ENCODE measurements at places on chromosomes 2 and 18.
A peak's percentile ranks its signal among the peaks of the same experiment; 100 is the strongest.

DNA sequence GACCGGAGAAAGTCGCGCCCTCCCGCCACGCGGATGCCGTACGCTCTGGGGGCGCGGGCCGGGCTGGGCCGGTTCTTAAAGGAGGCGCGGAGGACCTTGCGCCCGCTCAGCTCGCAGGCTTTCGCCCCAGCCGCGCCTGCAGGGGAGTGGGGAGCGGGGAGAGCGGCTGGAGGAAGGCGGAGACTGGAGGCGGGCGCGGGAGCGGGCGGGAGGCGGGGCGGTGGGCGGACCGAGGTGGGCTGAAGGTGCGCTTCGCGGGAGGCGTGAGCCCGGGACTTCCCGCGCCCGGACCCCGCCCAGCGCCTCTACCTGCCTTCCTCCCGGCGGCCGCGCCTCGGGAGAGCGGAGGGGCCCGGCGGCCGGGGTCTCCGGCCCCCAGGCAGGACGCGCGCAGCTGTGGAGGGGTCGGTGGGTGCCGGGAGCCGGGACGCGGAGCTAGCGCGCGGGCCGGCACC, at the start of gene ADRA2B:
ADRA2B (minus strand) TSS at position 148 of the 455 bp plus-strand sequence. CDS start 422 bp downstream, outside the sequence.
- peak; percentile 54 for DNase-seq

DNA sequence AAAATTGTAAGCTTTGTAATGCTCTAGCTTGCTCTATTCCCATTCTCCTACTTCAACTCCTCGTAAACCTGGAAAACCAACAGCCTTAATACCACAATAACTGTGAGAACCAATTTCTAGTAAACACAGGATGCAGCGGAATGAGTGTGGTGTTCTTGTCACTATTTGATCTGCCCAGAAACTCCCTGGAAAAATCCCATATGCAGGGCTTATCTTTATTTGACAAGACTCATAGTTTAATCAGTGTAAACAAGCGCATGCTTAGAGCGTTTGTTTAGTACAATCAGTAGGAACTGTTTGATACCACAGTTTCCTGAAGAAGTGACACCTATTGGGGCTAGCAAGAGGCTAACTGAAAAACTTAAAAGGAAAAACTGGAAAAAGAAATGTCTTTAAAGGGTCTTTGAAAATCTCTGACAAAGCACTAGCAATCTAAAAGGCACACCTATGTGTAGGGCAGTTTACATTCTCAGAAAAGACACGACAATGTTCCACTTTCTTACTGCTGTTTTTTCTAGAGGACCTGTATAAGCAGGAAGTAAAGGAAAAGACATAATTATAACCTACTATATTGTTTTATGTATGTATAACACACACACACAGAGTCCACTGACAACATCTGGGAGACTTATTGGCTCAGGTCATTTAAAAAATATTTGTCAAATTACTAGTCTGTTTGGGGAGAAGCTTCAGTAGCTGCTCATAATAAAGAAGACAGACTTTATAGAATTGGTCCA, 241.4 kb upstream of the KLHL14 start:
- DNase-seq: no peak

- no peak for DNase-seq
Measured at GRCh38 chr18:30432349-30432748, 610.2 kb downstream of the DSC3 start.

- DNase-seq: no peak
Measured at GRCh38 chr2:215825707-215826106, 187.6 kb downstream of the MREG start.

- DNase-seq: no peak
Measured at GRCh38 chr2:112003576-112004252, 51.4 kb upstream of the TMEM87B start.

DNA sequence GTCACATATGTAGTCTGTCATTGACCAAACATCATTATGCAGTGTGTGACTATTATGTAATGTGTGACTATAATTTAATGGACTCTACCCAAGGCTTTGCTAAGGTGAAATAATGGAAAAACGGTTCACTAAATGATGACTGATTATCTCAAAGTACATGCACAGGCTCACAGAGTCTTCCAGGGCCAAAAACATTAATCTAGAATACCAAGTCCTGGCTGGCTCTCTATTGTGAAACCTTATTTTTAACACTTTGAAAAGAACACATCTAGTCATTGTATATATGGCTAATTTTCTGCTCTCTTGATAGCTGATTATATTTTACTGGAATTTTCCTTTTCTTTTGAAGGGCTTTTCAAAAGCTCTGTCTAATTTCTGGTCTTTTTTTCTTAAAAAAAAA, 102.9 kb upstream of the THUMPD2 start:
- DNase-seq: no peak

GRCh38 chr2:233565685-233566140, 869 bp downstream of the USP40 start:
- no peak for DNase-seq

DNA sequence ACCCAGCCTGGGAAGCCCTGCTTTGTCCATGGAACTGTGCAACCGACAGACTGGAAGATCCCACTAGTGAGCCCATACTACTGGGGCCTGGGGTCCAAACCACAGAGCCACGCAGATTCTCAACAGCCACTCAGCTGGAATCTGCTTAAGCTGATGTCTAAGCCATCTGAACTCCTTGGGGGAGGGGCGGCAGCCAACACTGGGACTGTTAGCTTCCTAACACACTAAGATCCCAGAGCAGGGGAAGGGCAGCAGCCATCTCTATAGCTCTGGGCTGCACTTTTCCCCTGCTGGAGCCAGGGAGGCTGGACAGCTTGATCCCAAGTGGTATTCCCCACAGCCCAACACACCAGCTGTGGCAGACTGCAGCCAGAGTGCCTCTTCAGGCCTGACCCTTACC, 118.3 kb downstream of the RPRM start:
- DNase-seq: no peak

DNA sequence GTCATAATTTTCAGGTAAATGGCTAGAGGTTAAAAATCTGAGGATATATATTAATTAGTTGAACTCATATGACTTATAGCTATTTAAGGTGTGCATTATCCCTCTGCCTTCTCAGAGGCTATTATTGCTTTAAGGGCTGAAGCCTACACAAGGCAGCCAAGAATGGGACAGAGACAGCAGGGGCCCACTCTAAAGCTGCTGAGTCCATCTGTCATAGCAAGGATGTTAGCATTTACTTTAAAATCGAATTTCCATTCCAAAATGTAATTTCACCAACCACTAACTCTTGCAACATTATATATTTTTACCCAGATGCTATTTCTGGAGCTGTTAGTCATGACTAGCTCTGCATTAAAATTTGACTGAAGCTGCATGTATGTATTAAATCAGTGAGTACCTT, 236.3 kb upstream of the FSIP2 start:
- no peak for DNase-seq

DNA sequence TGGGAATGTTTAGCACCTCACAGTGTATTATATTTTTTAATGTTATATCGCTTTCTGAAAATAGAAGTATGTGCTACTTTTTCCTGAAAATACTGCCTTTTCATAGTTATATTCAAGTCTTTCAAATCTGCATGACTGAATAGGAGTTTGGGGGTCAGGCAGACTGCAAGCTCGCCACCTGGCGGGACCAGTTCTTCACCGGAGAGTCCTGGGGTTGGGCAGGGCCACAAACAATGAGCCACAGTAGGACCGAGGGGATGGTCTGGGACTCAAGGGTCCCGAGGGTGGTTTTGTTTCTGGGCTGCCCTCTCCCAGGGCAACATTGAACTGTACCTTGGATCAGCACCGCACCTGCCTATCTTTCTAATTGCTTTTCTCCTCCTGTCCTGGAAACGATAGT, 70.6 kb downstream of the VWA3B start:
- no peak for DNase-seq

DNA sequence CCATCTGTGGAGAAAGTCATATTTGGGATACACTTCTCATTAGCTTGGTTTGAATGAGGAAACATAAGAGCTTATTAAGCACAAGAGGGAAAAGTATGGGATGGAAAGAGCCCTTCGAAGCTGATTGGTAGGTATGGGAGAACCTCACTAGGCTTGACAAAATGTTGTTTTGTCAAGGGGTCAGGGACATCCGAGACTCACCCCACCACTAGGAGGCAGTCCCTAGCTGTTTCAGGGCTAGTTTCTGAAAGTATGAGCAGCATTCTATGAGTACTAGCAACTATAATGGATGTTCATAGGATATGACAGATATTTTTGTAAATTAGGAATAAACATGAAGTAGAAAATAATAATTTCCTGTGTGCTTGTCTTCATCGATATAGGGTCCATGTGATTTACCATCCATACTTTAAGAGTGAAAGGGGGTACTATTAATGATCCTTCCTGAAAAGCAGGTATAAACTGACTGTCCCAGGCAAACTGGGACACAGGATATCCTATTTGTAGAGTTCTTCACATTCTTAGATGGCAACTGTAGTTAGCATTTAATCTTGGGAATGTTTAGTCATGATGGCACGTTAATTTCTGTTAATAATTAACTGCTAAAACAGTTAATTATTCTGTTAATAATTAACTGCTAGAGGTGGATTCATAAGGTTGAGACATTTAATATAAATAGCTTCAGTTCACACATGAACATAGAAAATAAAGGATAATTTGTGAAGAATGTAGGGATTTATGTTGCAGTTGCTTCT, 28.4 kb downstream of the OTX1 start:
- DNase-seq: no peak

DNA sequence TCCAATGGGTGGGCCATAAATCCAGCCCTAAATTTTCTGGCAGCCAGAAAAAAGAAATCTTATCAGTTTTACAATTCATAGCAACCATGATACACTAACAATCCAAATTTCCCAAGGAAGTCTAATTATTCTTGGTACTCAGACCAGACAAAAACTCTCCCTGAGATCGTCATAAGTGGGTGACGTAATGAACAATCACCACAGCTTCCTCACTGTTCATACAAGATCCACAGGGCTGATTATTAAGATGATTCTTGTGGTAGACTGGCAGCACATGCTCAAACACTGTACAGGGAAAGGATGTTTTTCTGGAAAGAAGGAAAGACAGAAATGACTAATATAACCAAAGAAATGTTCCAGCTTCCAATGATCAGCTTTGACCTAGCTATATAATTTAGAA, 178.3 kb upstream of the CRIM1 start:
- no peak for DNase-seq

DNA sequence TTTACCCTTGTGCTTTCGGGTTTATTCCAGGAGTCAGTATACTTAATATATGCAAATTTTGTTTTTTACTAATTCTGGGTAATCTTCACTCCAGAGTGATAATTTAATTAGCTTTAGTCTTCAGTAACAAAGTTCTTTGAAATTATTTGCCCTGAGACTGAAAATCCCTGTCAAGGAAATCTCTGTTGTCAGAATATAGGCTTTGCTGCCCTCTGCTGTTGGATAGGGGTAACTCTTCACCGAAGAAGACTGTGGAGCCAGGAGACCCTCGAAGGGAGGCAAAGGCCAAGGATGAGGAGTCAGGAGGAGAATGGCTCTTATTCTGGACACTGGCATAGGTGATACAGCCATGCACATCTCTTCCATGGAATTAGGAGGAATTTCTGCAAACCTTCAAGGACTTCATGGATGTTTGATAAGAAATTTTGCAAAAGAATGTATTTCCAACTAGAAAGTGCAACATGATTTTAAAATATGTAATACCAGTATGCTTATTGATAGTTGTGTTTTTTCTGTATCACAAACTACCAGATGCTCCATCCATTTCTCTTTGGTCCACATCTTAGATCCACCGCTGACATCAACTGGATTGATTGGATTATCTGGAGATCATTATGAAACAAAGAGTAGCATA, 182.3 kb downstream of the RDH14 start:
- DNase-seq: no peak

- DNase-seq: no peak
Measured at GRCh38 chr18:77749089-77749488, 499.4 kb downstream of the GALR1 start.

DNA sequence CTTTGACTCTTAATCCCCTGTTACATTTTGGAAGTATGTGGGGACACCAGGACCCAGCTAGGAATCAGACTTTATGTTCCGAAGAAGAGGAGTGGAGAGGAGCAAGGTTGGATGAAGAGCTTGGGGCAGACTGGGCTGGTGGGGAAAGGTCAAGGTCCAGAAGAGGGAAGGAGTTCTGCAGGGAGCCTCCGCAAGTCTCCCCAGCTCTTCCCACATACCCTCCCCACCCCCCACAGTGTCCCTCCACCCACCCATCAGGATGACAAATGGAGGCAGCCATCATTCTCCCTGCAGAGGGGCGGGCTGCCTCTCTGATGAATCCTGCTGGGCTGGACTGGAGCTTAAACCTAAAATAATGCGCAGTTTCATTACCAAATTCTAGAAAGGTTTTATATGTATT, 77.2 kb downstream of the ACKR3 start:
- DNase-seq: no peak
